ENCODE measurements at places on chromosomes 6 and 20. TPM values are rescaled to one million over a fixed set of nuclear protein-coding genes. Genes with fewer than 3 reads are reported as not detected.

DNA sequence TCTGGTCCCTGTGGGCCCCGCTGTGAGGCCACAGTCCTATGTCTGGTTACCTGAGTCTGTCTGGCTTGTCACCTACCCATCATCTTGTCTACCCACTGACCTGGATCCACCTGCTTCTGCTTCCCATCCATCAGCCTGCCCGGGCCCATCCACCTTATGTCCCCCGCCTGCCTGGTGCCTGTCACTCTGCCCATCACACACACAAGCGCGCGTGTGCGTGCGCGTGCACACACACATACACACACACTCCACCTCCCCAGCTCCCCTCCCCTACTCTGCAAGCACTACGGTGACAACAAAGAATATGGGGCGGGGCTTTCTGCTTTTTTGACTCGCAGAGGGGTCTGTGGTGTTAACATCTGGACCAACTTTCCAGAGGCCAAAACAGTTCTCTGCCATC is 8.0 kb downstream of the CDH22 start:
- H3K27me3 ChIP-seq = peaks cover 8% of the 10 kb centered on the region
- H3K36me3 ChIP-seq = no peaks in the 10 kb centered on the region
- H3K4me3 ChIP-seq = no peak overlapping the region
- H3K4me1 ChIP-seq = no peaks in the 10 kb centered on the region

GRCh38 chr6:85273870-85274269 is 176.0 kb upstream of the NT5E start:
- H3K27me3 ChIP-seq = no peaks in the 10 kb centered on the region
- no peaks in the 10 kb centered on the region for H3K36me3 ChIP-seq
- no peak overlapping the region for H3K4me3 ChIP-seq
- no peaks in the 10 kb centered on the region for H3K4me1 ChIP-seq

- no peak overlapping the region for H3K27ac ChIP-seq
- H3K27me3 ChIP-seq = no peaks in the 10 kb centered on the region
- H3K36me3 ChIP-seq = peaks cover 3% of the 10 kb centered on the region
- DNase-seq = no peak
- no peak overlapping the region for H3K4me3 ChIP-seq
Observed at GRCh38 chr6:39911513-39912125, 22.6 kb downstream of the MOCS1 start.

Gene GNMT
- total RNA-seq = 10.5 TPM

Gene LY6G6C
- total RNA-seq = not detected

GRCh38 chr6:36130667-36131510 is 576 bp downstream of the MAPK13 start:
- H3K27me3 ChIP-seq = no peaks in the 10 kb centered on the region
- no peaks in the 10 kb centered on the region for H3K36me3 ChIP-seq
- H3K4me3 ChIP-seq = peak overlapping the region; percentile 62
- H3K4me1 ChIP-seq = peaks cover 5% of the 10 kb centered on the region
- peak; percentile 67 for DNase-seq
- peak overlapping the region; percentile 67 for H3K27ac ChIP-seq

DNA sequence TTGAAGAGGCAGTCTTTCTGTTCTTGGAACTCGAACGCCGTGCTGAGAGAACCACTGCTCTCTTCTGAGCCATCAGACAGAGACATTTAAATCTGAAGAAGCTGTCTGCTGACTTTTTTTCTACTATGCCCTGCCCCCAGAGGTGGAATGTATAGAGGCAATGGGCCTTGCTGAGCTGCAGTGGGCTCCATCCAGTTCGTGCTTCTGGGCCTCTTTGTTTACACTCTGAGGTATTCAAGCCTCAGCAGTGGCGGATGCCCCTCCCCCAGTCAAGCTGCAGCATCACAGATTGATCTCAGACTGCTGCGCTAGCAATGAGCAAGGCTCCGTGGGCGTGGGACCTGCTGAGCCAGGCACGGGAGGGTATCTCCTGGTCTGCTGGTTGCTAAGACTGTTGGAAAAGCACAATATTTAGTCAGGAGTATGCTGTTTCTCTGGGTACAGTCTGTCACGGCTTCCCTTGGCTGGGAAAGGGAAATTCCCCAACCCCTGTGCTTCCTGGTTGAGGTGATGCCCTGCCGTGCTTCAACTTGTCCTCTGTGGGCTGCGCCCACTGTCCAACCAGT is 526.8 kb downstream of the CD109 start:
- DNase-seq = no peak
- H3K4me3 ChIP-seq = no peak overlapping the region
- no peak overlapping the region for H3K27ac ChIP-seq
- no peaks in the 10 kb centered on the region for H3K36me3 ChIP-seq
- H3K4me1 ChIP-seq = no peaks in the 10 kb centered on the region

DNA sequence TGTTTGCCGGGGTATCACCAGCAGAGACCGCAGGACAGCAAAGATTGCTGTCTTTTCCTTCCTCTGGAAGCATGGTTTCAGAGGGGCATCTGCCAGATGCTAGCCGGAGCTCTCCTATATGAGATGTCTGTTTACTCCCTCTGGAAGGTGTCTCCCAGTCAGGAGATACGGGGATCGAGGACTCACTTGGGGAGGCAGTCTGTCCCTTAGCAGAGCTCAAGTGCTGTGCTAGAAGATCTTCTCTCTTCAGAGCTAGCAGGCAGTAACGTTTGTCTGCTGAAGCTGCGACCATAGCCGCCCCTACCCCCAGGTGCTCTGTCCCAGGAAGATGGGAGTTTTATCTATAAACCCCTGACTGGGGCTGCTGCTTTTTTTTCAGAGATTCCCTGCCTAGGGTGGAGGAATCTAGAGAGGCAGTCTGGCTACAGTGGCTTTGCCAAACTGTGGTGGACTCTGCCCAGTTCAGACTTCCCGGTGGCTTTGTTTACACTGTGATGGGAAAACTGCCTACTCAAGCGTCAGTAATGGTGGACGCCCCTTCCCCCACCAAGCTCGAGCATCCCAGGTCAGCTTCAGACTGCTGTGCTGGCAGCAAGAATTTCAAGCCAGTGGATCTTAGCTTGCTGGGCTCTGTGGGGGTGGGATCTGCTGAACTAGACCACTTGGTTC is 133.0 kb upstream of the FLRT3 start:
- DNase-seq = no peak
- no peaks in the 10 kb centered on the region for H3K27me3 ChIP-seq
- peak overlapping the region; percentile 47 for H3K4me3 ChIP-seq
- H3K27ac ChIP-seq = peak overlapping the region; percentile 41
- no peaks in the 10 kb centered on the region for H3K36me3 ChIP-seq

GRCh38 chr20:35840421-35840820 is 68.6 kb downstream of the PHF20 start:
- no peak for DNase-seq
- H3K4me3 ChIP-seq = no peak overlapping the region
- peaks cover 12% of the 10 kb centered on the region for H3K36me3 ChIP-seq
- H3K27ac ChIP-seq = no peak overlapping the region
- H3K27me3 ChIP-seq = no peaks in the 10 kb centered on the region

GRCh38 chr20:16459019-16459700 is 114.1 kb downstream of the KIF16B start:
- H3K36me3 ChIP-seq = no peaks in the 10 kb centered on the region
- no peak overlapping the region for H3K4me3 ChIP-seq
- H3K27me3 ChIP-seq = no peaks in the 10 kb centered on the region
- DNase-seq = no peak
- H3K27ac ChIP-seq = no peak overlapping the region
- H3K4me1 ChIP-seq = no peaks in the 10 kb centered on the region

Gene PCNA
- 19.3 TPM for total RNA-seq

GRCh38 chr20:24032400-24032898 is 43.9 kb upstream of the GGTLC1 start:
- no peak overlapping the region for H3K4me3 ChIP-seq
- no peaks in the 10 kb centered on the region for H3K36me3 ChIP-seq
- H3K27ac ChIP-seq = no peak overlapping the region
- no peak for DNase-seq
- no peaks in the 10 kb centered on the region for H3K27me3 ChIP-seq
- H3K4me1 ChIP-seq = peaks cover 5% of the 10 kb centered on the region

DNA sequence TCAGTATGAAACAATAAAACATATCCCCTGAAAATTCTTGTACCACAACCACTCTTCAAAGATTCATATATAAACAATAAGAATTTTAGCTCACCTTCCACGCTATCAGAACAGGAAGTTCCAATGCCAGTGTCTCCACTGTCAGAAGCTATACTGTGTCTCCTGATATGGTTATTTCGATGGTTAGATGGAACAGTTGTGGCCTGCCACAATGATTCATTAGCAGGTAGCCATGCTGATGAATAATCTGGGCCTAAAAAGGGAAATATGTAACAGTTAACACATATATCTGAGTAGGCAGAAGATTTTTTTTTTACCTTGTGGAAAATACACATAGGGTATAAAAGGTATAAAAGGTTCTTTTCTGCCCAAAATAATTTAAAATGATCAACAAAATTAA is 19.0 kb downstream of the CEP85L start:
- H3K4me3 ChIP-seq = no peak overlapping the region
- H3K4me1 ChIP-seq = no peaks in the 10 kb centered on the region
- no peaks in the 10 kb centered on the region for H3K36me3 ChIP-seq
- H3K27ac ChIP-seq = no peak overlapping the region

GRCh38 chr6:7270320-7271204 is 42.4 kb downstream of the SSR1 start:
- H3K4me3 ChIP-seq = no peak overlapping the region
- DNase-seq = no peak
- no peaks in the 10 kb centered on the region for H3K36me3 ChIP-seq
- H3K27me3 ChIP-seq = no peaks in the 10 kb centered on the region
- peaks cover 8% of the 10 kb centered on the region for H3K4me1 ChIP-seq

DNA sequence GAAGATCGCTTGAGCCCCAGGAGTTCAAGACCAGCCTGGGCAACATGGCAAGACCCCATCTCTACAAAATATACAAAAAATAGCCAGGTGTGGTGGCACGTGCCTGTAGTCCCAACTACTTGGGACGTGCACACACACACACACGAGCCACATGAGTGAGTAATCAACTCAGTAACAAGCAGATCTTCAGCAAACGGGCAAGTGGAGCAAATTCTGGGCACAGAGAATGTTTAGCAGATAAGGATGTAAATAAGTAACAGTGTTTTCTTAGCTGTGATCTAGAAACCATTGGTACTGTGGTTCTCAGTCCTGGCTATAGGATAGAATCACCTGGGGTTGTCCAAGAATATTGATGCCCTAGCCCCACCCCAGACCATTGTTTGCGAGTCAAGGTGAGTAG is 6.1 kb downstream of the PAQR8 start:
- no peak for DNase-seq
- no peak overlapping the region for H3K27ac ChIP-seq
- H3K27me3 ChIP-seq = no peaks in the 10 kb centered on the region
- no peaks in the 10 kb centered on the region for H3K36me3 ChIP-seq

GRCh38 chr6:89853068-89853467 is 23.4 kb downstream of the CASP8AP2 start:
- H3K27me3 ChIP-seq = no peaks in the 10 kb centered on the region
- H3K27ac ChIP-seq = no peak overlapping the region
- H3K4me1 ChIP-seq = no peaks in the 10 kb centered on the region
- no peak for DNase-seq
- peaks cover 20% of the 10 kb centered on the region for H3K36me3 ChIP-seq

Gene OR2J3
- not detected for total RNA-seq

GRCh38 chr20:15628851-15629353 is 944.3 kb downstream of the KIF16B start:
- DNase-seq = no peak
- no peak overlapping the region for H3K4me3 ChIP-seq
- no peaks in the 10 kb centered on the region for H3K4me1 ChIP-seq
- no peaks in the 10 kb centered on the region for H3K27me3 ChIP-seq
- H3K27ac ChIP-seq = no peak overlapping the region
- H3K36me3 ChIP-seq = no peaks in the 10 kb centered on the region

- no peak overlapping the region for H3K27ac ChIP-seq
- peaks cover 15% of the 10 kb centered on the region for H3K36me3 ChIP-seq
- H3K4me3 ChIP-seq = no peak overlapping the region
- H3K27me3 ChIP-seq = no peaks in the 10 kb centered on the region
- no peak for DNase-seq
- no peaks in the 10 kb centered on the region for H3K4me1 ChIP-seq
Observed at GRCh38 chr20:13094976-13095375, 86.2 kb downstream of the SPTLC3 start.

DNA sequence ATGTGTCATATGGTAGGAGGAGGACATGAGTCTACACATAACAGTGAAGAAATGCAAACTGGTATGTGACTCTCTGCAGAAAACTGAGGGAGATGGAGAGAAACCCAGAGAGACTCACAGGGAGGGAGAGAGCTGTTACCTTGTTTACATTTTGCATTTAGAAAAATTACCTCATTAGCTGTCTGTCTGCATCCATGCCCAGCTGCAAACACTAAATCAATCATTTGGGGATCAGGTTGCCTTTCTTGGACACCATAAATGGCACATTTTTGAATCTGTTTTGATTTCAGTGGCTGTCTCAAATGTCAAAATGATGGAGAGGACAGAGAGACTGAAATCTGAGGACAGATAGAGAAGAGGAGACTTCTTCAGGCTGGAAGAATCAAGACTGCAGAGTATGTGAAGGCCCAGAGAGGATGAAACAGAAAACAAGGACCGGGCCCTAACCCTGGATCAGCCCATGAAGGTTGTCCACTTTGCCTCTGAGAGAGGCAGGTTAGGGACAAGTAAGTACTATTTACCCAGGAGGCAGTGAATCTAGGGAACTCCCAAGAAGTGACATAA is 92.2 kb downstream of the UNC5CL start:
- H3K36me3 ChIP-seq = no peaks in the 10 kb centered on the region
- no peaks in the 10 kb centered on the region for H3K27me3 ChIP-seq
- no peak for DNase-seq
- H3K4me1 ChIP-seq = no peaks in the 10 kb centered on the region

Gene KIF13A
- 28.1 TPM for total RNA-seq

Gene OR2H2
- total RNA-seq = not detected
